ENCODE measurements at places on chromosomes 6 and 20.

- no peaks in the 10 kb centered on the region for H3K27me3 ChIP-seq
- DNase-seq: no peak
These were observed 48.0 kb downstream of the ARMC2 start for GRCh38 chr6:108896111-108896661.

DNA sequence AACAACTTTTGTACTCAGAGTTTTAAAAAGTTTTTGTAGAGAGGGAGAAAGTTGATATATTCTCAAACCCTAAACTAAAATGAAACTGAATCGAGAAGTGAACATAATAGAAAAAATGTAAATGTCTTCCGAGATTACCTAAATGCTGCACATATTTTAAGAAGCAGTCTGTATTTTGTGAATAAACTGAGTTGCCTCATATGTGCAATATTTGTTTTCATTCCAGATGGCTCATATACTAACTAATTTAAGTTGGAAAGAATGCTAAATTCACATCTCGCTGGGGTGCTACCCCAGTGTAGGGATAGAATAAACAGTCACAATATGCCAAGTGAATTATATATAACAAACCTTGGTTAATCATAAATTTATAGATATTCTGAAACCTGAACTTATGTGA is 285.9 kb upstream of the THEMIS start:
- no peak overlapping the region for H3K27ac ChIP-seq
- DNase-seq: no peak
- no peaks in the 10 kb centered on the region for H3K36me3 ChIP-seq
- H3K27me3 ChIP-seq: no peaks in the 10 kb centered on the region
- no peaks in the 10 kb centered on the region for H3K4me1 ChIP-seq

- no peaks in the 10 kb centered on the region for H3K27me3 ChIP-seq
- H3K4me3 ChIP-seq: no peak overlapping the region
- H3K4me1 ChIP-seq: no peaks in the 10 kb centered on the region
- H3K27ac ChIP-seq: no peak overlapping the region
- no peaks in the 10 kb centered on the region for H3K36me3 ChIP-seq
- no peak for DNase-seq
These were observed 57.9 kb upstream of the MANEA start for GRCh38 chr6:95519228-95520037.

GRCh38 chr6:43129434-43130194 is 41.5 kb upstream of the SRF start:
- no peak overlapping the region for H3K4me3 ChIP-seq
- no peaks in the 10 kb centered on the region for H3K27me3 ChIP-seq
- no peak for DNase-seq
- no peaks in the 10 kb centered on the region for H3K36me3 ChIP-seq
- H3K4me1 ChIP-seq: no peaks in the 10 kb centered on the region
- H3K27ac ChIP-seq: no peak overlapping the region

GRCh38 chr6:142906945-142907470 is 38.0 kb downstream of the HIVEP2 start:
- no peak overlapping the region for H3K4me3 ChIP-seq
- H3K4me1 ChIP-seq: peaks cover 21% of the 10 kb centered on the region
- DNase-seq: no peak
- H3K27me3 ChIP-seq: no peaks in the 10 kb centered on the region

Measured in tibial nerve (tissue), 4 donors.